Kidney (tissue), 22 donors: ENCODE measurements at places on chromosomes 3 and 15. TPM values are rescaled to one million over a fixed set of nuclear protein-coding genes. Genes with fewer than 3 reads are reported as not detected.
A peak's percentile ranks its signal among the peaks of the same experiment; 100 is the strongest.

- DNase-seq, result no peak
Measured at GRCh38 chr15:91447991-91448644, 348.1 kb downstream of the SV2B start.

DNA sequence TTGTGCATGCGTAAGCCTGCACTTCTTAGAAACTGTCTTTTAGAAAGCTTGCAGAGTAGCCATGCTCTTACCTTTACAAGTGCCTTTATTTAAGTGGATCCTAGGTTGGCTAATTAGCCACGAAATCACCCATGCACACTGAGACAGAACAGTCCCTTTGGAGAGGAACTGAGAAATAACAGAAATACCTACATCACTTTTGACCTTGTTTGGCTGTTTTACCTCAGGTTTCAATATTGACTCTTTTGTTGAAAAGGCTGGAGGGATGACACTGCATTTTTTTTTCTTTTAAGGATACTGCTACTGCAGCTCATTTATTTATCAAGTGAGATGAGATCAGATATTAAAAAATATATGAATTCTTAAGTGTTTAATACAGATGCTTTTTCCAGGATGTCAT, 155.6 kb upstream of the GOLIM4 start:
- no peak for DNase-seq

GRCh38 chr3:72355168-72355567, 493.1 kb downstream of the SHQ1 start:
- no peak for DNase-seq

GRCh38 chr15:89067751-89068150, 20.5 kb upstream of the ABHD2 start:
- DNase-seq, result no peak

- DNase-seq, result no peak
Measured at GRCh38 chr3:119080364-119080763, 45.7 kb upstream of the IGSF11 start.

DNA sequence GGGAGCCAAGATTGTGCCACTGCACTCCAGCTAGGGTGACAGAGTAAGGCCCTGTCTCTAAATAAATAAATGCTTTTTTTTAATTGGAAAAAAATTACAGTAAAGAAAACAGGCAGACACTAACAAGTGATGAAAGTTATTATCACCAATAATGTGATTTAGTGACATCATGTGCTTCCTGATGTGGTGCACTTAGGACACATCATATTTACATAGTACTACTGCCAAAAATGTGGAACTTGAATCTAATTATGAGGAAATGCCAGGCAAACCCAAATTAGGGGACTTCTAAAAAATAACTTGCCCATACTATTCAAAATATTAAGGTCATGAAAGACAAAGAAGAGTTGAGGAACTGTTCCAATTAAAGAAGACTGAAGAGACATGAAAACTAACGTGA, 30.8 kb downstream of the MAP4 start:
- no peak for DNase-seq

DNA sequence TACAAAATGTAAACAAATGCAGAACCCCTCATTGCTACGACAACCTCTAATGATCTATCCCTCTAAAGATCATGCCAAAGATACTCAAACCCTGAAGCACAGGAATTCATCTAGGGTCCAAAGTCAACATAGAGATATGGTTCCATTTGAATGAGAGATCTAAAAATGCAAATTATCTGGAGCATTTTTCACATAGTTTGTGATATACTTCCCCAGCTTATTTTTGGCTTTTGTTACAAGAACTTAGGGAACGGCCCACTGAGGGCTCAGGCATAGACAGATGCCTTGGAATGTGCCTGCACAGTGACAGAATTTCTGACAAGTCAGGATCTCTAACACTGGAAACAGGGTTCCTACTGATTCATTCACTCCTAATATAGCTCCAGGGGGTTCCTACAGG, 258.9 kb upstream of the THBS1 start:
- no peak for DNase-seq

- DNase-seq, result no peak
Measured at GRCh38 chr3:23949784-23950183, 4.7 kb downstream of the NR1D2 start.

DNA sequence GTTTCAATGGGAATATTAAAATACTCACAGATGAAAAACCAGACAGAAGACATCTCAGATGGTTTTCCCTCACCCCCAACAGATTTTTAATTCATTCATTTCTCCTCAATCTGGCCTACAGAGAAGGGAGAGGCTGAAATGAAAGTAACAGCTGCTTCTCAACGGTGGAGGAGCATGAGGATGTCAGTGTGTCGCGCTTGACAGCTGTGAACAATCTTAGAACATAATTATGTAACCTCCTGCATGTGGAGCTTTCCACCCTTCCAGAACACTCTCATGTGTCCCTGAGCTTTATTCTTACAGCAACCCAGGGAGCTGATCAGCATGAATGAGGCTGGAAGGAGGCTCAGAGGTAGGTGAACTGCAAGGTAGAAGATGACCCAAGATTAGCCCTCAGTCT, 52.7 kb downstream of the MB21D2 start:
- no peak for DNase-seq

DNA sequence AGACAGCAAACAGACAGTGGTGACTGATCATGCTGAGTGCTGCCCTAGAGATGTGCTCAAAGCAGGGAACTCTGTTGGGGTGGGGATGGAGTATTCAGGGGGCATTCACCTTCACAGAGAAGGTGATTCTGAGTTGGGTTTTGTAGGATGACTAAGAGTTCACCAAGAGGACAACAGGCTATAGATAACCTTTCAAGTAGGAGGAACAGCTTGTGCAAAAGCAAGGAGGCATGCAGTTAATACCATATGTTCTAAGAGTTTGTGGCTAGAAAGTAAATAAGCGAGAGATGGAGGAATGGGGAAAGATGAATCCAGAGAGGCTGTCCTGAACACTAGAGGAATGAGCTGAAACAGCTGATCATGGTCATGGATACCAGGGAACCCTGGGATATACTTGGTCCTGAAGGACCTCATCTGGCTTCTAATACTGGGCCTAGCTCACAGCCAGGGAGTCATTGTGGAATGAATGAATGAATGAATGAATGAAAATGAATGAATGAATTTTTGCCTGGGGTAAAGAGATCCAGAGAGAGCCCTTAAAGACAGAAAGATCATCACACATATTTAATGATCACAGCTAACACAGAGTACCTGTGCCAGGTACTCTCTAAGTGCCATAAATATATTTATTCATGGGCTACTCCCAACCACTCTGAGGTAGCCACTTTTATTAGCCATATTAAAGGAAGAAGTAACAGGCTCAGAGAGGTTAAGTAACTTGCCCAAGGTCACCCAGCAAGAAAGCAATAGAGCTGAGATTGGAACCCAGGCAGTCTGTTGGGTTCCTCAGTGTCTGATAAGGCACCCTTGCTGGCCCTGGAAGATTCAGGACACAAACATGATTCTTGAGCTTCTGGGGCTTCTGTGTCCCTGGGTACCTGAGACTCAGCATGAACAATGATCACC, 22.0 kb downstream of the SMAD6 start:
- no peak for DNase-seq

- no peak for DNase-seq
Measured at GRCh38 chr15:38004218-38004861, 69.9 kb downstream of the TMCO5A start.

GRCh38 chr3:149374793-149375500, 2.5 kb downstream of the TM4SF1 start:
- DNase-seq, result no peak

DNA sequence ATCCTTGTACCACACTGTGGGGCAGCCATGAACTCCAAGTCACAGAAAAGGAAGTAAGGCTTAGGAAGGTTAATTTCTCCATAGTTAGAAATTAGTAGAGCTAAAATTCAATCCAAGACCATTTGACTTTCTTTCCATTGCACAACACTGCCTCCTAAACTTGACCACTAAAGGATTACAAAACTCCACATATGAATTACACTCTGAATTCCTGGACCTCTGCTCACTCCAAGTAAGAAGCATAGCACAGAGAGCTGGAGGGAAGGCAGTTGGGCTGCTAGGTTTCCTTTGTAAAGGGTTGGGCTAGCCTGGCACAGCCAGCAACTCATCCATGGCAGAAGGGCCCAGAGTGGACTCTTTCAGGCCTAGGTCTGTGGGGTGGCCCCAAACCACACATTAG, 134.4 kb downstream of the MYLK start:
- DNase-seq, result no peak

GRCh38 chr3:16886303-16886683, 1.5 kb downstream of the PLCL2 start:
- no peak for DNase-seq

- no peak for DNase-seq
Measured at GRCh38 chr3:134392336-134392983, 18.2 kb upstream of the AMOTL2 start.

GRCh38 chr3:128550471-128551126, 57.6 kb upstream of the GATA2 start:
- DNase-seq, result no peak

GRCh38 chr3:67947808-67948508, 293.5 kb upstream of the SUCLG2 start:
- peak; percentile 15 for DNase-seq

DNA sequence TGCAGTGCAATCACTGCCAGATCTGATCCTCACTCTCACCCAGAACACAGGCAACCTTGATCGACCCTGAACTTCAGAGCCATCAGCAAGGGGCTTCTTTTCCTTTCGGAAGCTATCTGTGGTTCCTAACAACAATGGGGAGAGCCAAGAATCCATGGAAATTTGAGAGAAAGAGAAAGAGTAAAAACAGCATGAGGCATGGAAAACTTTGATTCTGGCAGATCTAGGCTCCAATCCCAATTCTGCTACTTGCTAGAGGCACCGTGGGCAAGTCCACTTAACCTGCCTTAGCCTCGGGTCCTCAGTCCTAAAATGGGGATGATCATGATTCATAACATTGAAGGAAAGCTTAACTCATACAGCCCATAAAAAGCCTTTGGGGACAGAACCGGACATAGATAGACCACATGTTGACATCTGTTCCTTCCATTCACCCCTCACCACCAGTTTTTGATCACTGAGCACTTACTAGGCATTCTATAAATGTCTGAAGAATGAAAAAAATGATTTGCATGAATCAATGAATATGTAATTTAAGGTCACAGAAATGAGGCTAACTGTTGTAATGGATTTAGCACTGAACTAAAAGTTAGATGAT, 605.7 kb upstream of the CFAP20DC start:
- DNase-seq, result no peak

DNA sequence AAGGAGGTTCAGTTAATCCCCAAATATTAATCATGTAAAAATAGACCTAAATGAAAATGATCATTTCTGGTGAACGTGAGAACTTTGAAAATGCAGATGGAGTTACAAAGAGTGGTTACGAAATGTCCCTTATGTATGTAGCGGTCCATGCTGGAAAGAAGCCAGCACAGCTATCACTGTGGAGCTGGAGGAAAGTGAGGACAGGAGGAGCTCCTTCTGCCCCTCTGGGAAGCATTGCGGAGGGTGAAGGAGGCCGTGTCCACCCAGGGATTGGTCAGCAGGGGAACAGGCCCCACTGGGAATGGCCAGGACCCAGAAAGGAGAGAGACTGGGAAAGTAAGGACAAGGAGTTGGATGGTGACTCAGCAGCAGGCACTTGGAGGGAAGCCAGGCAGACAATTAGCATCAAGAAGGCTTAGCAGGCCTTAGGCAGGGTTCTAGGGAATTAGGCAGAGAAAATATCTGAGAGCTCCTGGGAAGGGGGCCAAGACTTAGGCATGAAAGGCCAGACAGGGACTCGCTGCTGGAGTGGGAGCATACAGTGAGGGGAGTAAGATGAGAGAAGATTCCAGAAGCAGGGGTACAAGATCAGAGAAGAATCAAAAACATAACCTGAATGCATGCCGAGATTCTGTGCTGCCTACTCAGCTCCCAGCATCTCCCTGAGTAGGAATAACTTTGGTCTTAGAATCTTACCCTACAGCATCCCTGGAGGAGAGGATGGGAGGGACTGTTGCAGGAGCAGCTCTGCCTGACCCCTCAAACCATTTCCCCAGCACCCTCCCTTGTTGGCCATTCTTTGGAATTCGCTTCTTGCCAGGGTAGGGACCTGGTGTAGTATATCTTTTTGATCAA, 171.0 kb upstream of the UMPS start:
- DNase-seq, result peak; percentile 60

- DNase-seq, result no peak
Measured at GRCh38 chr15:25240461-25241021, 198.3 kb downstream of the UBE3A start.

DNA sequence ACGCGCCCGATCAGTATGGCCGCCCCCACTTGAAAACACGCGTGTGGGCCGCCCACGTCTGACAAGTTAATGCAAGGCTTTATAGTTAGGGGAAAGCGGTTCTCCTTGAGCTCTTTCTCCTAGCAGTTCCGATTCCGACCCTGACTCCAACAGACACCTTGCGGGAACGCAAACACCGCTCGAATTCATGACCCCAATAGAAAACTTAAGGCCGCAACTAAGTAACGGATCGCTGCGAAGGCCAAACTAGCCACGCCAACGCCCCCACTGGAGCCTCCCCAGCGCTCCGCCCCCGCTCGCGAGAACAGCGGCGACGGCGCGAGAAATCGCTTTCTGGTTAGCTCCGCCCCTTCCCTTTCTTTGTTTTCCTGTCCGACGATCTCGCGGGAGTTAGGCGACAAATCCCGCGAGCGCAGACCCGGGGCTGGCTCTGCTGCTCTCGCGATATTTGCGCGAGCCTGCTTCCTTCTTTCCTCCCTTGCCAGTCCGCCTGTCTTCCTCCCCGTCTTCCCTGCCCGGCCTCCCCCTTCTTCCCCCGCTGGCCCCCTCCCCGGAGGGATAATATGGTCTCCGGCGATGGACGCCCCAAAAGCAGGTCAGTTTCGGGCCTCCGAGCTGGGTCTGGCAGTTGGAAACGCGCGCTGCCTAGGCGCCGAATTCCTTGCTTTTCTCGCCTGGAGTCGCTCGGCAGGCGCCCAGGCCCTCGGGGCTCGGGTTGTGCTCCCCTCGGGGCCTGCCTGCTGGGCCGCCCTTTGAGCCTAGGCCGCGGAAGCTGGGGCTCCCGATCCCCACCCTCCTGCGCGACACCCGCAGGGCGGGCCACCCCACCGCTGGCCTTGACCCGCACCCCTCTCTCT, at the start of gene IREB2:
TSS of gene IREB2 (plus strand) at position 455 of the 857 bp plus-strand sequence. CDS start at position 577, 122 bp downstream.
- DNase-seq, result peak; percentile 99

- no peak for DNase-seq
Measured at GRCh38 chr3:71998995-71999673, 214.2 kb upstream of the PROK2 start.

- no peak for DNase-seq
Measured at GRCh38 chr3:184703657-184704056, 8.2 kb downstream of the MAGEF1 start.

- no peak for DNase-seq
Measured at GRCh38 chr15:56215769-56216168, 27.9 kb downstream of the RFX7 start.

The ACKR4 gene
- total RNA-seq, result 1.0 TPM

The SCAMP2 gene
- total RNA-seq, result 102 TPM

The RLBP1 gene
- not detected for total RNA-seq

The SNRPA1 gene
- 44.9 TPM for total RNA-seq

The RPN1 gene
- 234 TPM for total RNA-seq

The SLC38A3 gene
- 1.6 TPM for total RNA-seq

The RBP2 gene
- total RNA-seq, result not detected

The GOLGA8J gene
- not detected for total RNA-seq

The RASGRP1 gene
- 12.5 TPM for total RNA-seq

The RARRES1 gene
- total RNA-seq, result 94.0 TPM

The SPRED1 gene
- 36.2 TPM for total RNA-seq
